ENCODE measurements at places on chromosomes 2 and 18. TPM values are rescaled to one million over a fixed set of nuclear protein-coding genes. Genes with fewer than 3 reads are reported as not detected.

The BOD1L2 gene
- not detected for total RNA-seq

The DCDC2C gene
- total RNA-seq, result not detected

The FAM124B gene
- total RNA-seq, result 2.7 TPM

DNA sequence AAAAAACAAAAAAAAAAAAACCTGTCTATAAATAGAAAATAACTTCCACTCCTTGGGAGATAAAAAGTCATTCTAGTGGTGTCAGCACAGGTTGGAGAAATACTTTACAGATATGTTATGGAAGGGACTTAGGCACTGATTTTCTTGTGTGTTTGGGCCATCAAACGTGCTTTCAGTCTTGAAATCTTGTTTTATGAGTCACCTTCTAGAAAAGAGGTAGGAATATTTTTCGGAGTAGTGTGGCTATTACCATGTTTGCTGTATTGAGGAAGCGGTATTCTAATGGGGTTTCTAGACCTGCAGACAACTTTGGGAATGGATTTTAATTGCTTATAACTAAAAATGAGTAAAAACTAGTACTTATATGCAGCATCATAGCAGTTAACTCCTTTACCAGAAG is 12.0 kb downstream of the HNMT start:
- no peak for DNase-seq

GRCh38 chr18:45437366-45437765 is 177.9 kb upstream of the SLC14A2 start:
- DNase-seq, result no peak

GRCh38 chr2:27573452-27573851 is 9.4 kb upstream of the ZNF512 start:
- no peak for DNase-seq

DNA sequence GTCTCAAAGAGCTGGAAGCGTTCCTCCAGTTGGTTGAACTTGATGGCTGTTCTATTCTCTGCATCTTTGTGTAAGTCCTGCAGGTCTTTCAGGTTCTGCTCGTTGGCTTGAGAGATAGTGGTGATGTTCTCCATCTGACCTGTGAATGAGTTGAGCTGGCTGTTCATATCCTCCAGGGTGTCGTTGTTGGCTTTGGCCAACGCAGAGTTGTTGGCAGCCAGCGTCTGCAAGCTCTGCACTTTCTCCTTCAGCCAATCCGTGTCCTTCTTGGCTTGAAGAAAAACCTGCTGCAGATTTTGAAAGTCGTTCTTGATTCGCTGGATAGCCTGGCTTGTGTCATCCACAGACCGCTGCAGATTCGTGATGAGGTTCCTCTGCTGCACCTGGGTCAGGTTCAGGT is 78.8 kb upstream of the THOC1 start:
- DNase-seq, result no peak

- DNase-seq, result no peak
Measured at GRCh38 chr2:237154082-237154638, 68.5 kb downstream of the COPS8 start.

- no peak for DNase-seq
Measured at GRCh38 chr2:138997346-138997745, 217.2 kb upstream of the NXPH2 start.

GRCh38 chr18:35049111-35050027 is 8.2 kb downstream of the MAPRE2 start:
- no peak for DNase-seq

GRCh38 chr2:120910164-120910563 is 174.5 kb downstream of the GLI2 start:
- no peak for DNase-seq

GRCh38 chr18:78580835-78581339 is 398.7 kb upstream of the SALL3 start:
- no peak for DNase-seq

GRCh38 chr2:139033300-139033699 is 253.1 kb upstream of the NXPH2 start:
- DNase-seq, result no peak

- DNase-seq, result no peak
Measured at GRCh38 chr18:8762968-8763367, 57.6 kb downstream of the MTCL1 start.
